ENCODE measurements at places on chromosomes 1 and 21.

DNA sequence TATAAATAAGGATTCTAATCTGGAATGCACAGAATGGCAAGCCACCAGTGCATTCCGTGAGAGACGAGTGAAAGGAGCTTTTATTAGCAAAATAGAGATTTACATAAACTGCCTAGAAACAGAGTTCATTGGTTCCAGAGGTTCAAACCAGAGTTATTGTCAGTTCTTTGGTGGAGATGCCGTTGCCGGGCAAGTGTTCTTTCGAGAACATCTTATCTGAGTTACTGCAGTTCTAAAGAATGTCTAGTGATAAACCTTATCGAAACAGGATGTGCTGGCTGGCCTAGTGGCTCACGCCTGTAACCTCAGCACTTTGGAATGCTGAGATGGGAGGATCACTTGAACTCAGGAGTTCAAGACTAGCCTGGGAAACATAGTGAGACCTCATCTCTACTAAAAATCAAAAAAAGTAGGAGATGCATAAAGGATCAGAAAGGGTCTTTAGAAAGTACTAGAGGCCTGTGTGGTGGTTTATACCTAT lies 19.9 kb upstream of the EVI5 start:
- DNase-seq = no peak

GRCh38 chr1:112720800-112721199 lies 5.7 kb upstream of the PPM1J start:
- DNase-seq = no peak

GRCh38 chr1:10629816-10630571 lies 155.2 kb downstream of the PEX14 start:
- DNase-seq = no peak

DNA sequence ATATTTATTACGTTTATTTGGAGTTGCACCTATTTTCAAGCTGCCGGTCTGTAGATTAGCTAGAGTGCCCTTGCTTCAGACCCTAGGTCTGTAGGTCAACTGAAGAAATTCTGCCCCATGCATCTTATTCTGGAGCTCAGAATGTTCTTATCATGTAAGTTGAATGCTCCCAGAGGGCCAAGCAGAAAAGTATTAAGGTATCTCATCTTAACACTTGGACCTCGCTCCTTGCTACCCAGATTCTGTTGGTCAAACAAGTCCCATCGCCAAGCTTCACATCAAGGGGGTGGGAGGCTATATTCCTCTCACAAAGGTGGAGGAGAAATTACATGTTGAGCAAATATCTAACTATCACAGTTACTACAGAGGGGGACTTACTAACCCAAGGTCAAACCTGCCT lies 187.7 kb downstream of the C1orf94 start:
- DNase-seq = no peak

DNA sequence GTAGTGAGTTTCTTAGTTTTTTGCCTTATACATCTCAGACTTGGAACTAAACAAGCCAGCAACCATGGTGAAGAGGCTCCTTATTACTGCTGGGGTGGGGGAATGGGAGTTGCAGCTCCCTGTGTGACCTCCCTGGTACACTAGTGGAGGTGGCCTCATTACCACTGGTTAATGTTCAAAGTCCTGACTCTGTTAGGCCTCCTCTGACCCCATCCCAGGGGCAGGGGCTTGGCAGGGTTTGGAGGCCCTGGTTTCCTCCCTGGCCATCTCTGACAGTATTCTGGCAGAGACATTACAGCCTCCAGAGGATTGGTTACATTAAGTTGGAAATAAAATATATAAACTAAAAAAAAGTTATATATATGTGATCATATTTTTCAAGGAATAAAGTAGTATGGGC lies 45.2 kb downstream of the CLIC4 start:
- DNase-seq = no peak

DNA sequence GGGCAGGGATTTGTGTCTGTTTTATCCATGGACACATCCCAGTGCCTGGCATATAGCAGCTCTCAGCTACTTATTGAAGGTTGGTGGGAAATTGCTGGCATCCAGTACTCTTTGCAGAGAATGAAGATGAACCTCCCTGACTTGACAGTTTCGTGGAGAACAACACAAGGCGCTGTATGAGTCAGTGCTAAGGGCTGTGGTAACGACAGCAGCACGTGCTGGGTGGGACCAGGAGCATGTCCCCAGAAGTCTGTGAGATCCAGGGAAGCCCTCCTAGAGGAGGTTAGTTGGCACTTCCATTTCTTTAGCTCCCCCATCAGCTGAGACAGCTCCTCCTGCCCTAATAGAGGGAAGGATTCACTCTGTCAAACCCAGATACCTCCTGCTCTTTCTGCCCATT lies 25.9 kb upstream of the IL19 start:
- no peak for DNase-seq

- no peak for DNase-seq
These were observed 11.5 kb downstream of the LRRN2 start for GRCh38 chr1:204673909-204674649.

- DNase-seq = no peak
These were observed 23.2 kb downstream of the MAB21L3 start for GRCh38 chr1:116134476-116134773.

DNA sequence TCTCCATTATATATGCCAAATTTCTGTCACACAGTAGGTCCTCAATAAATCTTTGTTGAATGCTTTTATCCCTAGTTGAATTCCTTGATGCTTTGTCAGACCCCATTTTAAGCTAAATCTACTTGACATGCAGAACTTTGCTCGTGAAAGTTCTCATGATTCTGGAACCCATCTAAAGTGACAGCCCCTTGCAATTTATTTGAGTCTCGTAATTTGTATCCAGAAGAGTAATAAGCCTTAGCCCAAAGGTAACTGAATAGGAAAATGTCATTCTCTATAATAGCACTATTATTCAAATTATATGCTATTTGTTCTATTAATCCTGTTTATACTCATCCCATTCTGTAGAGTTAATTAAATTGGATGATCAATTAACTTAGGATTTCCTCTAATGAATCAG lies 466.6 kb upstream of the OLFM3 start:
- DNase-seq = no peak

- no peak for DNase-seq
These were observed 32.4 kb upstream of the CTTNBP2NL start for GRCh38 chr1:112363636-112364035.

GRCh38 chr1:43582162-43582566 lies 51.5 kb downstream of the PTPRF start:
- no peak for DNase-seq

DNA sequence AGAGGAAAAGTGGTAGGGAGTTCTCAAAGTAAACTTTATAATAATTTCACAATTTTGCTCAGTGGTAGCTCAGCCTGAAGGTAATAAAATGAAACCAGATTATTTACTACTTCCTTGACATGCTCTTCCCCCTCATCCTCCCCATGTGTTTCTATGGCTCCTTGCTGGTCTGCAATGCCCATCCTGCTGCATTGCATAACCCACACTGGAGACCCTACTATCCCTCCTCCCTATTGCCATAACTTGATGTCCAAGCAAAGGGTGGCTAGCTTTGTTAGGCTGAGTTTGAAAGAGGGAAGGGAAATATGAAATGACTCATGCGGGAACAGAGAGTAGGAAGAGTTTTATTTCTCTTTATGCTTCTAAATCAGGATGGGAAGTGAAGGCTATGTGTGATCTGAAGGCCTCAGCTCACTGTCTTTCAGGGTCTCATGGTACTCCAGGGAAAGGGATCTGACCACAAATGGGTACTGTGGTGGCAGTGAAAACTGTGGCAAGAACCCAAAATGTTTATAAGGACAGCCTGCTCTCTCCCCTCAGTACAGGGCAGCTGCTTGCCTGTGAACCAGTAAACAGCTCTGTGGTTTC lies 36.4 kb upstream of the HSD17B7 start:
- DNase-seq = no peak

- no peak for DNase-seq
These were observed 43.5 kb downstream of the CHD5 start for GRCh38 chr1:6136516-6137220.

DNA sequence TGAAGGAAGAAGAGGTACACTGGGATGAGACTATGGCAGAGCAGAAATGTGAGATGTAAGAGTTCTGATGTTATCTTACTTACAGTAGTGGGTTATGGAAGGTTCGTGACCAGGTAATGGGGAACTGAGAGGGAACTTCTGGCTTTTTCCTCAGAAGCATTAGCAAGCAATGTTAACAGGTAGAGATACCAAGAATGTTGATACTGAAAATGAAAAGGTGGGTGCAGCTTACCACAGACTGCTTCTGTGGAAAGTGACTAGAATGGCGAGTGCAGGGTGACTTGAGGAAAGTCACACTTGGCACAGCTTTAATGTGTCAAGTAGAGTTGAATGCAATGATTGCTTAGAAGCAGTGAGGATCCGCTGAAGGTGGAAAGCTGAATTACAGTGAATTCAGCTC lies 70.8 kb downstream of the PLA2G4A start:
- no peak for DNase-seq

- no peak for DNase-seq
These were observed 95.3 kb upstream of the NRIP1 start for GRCh38 chr21:15160136-15160535.

- DNase-seq = no peak
These were observed 24.3 kb downstream of the KCNJ6 start for GRCh38 chr21:37891972-37892371.

DNA sequence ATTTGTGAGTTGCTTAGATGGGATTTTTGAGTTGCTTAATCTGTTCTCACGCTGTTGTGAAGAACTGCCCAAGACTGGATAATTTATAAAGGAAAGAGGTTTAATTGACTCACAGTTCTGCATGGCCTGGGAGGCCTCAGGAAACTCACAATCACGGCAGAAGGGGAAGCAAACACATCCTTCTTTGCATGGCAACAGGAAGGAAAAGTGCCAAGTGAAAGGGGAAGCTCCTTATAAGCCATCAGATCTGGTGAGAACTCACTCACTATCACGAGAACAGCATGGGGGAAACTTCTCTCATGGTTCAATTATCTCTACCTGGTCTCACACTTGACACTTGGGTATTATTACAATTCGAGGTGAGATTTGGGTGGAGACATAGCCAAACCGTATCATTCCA lies 10.3 kb downstream of the CLIC6 start:
- DNase-seq = no peak

DNA sequence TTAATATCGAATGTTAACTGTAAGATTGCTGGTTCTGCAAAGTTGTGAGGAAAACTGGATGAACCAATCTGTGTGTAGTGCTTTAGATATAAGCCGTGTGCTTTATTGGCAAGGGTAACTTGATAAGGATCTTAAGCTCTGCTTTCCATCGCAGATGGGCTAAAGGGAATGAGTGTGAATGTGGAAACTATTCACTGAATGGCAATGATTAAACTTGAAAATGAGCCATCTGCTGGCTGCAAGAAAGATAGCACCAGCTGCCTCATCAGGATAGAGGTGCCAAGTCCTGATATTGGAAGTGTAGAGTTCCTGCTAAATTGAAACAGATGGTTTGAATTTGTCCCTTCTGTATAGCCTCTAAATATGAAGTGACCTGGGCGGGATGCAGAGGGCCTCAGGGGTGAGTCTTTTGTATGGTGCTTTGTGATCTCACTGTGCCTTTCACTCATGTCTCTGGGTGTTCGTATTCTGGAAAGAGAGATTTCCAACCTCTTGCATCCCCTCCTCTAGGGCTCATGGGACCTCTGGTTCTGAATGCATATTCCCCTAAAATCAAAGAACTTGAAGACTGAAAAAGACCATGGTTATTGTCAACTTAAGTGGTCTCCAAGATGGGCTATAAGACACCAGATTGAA lies 9.2 kb downstream of the FCRL3 start:
- no peak for DNase-seq

- no peak for DNase-seq
These were observed 21.1 kb downstream of the FMO5 start for GRCh38 chr1:147204080-147204479.

GRCh38 chr1:66231217-66231616 lies 302.7 kb upstream of the SGIP1 start:
- DNase-seq = no peak

- no peak for DNase-seq
These were observed 17.2 kb upstream of the PRKAB2 start for GRCh38 chr1:147189514-147189913.

DNA sequence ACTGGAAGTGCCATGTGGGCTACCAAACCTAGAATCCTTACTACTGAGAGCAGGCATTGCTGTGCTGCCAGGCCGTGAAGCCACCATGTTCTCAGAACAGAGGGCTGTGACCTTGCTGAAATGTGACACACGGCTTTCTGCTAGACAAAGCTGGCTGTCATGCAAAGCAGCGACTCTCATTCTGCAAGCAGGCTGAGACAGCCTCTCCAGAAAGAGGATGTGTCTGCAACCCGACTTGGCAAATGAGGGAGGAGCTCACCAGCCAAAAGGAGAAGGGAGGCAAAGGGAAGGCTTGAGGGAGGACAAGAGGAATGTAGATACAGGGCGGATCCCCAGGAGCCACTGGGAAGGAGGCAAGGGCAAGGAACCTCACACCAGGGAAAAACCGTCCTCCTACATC lies 85.7 kb upstream of the KRTAP19-8 start:
- DNase-seq = no peak

DNA sequence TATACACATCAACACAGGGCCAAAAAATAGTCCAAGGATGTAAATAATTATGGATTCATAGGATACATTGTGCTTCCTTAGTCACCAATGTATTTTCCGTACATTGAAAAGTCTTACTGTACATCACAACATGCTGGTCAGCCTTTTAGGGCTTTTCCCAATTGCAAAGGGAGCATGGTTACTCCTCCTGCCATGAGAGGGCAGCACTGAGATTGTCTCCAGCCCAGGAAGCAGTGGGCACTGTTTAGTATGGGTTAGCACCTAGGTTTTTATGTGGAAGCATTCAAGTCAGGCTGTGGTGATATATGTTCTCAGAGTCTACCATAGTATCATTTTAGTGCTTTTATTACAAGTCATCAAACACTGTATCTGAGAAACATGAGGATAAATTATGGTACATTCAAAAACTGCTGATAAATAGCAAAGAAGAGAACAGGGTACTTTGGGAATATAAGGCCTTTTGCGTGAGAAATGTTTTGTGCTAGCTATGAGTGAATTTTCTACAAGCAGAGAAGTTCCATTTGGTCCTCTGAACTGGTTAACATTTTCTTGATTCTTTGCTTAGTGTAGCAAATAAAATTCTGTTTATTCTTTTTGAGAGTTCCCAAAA lies 34.0 kb downstream of the ST6GALNAC5 start:
- peak; percentile 3 for DNase-seq

GRCh38 chr1:118958937-118959631 lies 29.1 kb downstream of the TBX15 start:
- DNase-seq = no peak

DNA sequence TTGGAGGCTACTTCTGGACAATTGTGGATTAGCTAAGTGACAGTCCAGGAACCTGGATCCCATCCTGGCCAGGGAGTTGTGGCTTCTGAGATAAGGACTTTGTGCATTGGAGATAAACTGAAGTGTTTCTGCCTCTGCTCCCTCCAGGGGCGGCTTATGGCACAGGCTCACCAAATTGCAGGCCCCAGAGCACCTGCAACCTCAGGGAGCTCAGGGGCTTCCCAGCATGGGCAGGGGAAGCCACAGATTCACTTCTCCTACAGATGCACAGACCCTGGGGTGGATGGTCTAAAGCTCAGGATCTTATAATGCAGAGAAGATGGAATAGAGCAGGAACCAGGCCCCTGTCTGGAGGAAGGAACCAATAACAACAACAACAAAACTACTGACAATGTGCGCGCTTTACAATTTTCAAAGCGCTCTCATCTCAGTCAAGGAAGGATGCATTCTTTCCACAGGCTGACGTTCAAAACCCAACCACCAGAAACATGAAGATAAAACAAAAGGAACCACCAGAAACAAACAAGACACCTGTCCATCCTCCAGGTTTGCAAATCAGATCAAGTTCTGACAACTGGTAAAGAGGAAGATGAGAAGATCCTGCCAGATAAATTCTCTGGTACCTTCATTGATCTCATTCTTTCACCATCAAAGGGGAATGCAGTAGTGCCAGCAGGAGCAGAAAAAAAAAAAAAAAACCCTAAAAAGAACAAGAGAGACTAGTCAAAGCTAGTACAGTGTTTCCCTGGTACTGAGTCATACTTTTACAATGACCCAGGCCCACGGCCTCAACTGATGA lies 121.0 kb upstream of the IRF2BP2 start:
- DNase-seq = no peak
